ENCODE measurements at places on chromosomes 6 and 20.

DNA sequence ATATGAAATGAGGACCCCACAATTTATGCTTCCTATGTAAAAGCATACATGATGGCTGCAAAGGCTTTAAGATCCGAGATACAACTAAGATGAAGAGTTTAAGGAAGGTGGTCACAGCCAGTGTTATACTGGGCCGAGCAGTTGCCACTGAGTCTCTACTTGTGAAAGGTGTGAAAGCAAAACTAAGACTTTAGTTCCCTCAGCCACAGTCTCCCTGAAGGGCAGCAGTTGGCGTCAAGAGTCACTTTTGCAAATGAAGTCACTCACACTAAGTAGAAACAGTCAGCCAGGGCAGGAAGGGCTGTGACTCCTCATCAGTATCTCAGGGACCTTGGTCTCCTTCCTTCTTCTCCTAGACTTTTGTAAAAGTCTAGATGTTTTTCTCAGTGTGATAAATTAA, 191.6 kb upstream of the MCHR2 start:
- DNase-seq, result no peak

DNA sequence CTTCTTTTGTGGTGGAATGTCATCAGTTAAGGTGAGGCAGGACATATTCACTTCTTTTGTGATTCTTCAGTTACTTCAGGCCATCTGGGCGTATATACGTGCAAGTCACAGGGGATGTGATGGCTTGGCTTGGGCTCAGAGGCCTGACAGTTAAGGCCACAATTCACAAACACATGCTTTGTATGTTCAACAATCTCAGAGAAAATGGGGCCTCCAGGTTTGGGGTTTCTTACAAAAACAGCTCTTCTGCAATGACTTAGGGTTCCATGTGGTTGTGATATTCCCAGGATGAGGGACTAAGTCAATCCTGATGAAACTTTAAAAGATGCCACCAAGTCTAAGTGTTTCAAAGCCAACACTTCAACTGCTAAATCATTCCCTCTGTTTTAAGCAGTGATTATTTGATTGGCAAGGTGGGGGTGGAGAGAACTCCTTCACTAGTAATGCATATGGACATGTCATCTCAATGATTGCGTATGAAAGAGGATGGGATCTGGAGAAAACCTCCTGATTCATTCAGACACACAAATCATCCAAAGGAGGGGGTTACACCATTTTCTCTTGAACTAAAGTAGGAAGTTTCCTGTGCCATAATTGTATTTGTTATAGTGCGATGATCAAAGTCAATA, 41.7 kb upstream of the HEY2 start:
- DNase-seq, result no peak

DNA sequence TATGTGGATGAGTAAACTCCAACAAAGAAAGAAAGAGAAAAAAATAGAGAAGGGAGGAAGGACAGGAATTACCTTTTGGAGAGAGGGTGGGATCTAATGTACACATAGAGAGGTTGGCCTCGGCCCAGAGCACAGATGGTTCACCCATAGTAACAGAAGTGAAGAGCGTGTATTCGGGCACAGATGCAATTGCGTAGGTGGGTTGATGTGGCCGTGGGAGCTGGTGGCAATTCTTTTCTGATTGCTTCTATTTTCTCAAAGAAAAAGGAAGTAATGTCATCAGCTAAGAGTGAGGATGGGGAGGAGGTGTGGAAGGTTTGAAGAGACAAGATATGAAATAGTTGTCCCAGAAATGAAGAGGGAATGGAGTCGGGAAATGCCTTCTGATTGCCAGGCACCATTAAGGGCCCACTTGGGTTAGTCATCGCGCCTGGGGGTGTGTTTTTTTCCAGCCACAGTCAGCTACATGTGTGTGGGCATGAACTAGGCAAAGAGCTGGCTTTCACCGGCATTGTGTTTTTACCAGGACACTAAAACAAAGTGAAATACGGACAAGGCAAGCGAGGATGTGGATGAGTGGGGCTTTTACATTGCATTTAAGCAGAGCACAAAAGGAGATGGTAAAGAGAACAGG, 158.7 kb downstream of the SYNE1 start:
- no peak for DNase-seq

DNA sequence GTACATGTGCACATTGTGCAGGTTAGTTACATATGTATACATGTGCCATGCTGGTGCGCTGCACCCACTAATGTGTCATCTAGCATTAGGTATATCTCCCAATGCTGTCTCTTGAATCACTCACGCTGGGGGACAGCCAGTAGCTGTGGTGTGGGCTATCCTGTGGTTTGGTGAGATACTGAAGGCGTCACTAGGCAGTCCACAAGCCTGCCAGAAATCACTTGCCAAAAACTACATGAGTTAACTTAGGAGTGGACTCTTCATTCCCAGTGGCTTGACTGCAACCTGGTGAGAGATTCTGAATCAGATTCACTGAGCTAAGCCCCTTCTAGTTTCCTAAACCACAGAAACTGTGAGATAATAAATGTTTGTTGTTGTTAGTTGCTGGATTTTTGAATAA, 191.3 kb downstream of the TSHZ2 start:
- no peak for DNase-seq

DNA sequence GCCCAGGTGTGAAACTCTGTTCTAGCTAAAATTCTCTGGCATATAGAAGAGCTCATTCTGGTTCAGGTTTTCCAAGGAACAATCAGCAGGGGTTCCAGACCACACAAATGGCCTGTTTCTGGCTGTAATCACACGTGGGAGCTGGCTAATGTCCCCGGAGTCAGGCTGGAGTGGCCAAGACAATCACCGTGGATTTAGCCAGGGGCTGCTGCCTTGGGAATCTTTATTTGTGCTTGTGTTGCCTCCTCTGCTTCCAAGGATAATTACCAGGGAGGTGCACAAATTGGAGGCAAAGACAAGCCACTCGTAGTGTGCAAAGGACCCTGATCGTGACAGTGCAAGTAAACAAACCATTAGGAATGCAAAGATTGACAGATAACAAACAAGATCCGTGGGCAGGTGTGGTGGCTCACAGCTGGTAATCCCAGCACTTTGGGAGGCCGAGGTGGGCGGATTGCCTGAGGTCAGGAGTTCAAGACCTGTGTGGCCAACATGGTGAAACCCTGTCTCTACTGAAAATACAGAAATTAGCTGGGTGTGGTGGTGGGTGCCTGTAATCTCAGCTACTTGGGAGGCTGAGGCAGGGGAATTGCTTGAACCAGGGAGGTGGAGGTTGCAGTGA, 77.3 kb downstream of the KCNB1 start:
- DNase-seq, result no peak

DNA sequence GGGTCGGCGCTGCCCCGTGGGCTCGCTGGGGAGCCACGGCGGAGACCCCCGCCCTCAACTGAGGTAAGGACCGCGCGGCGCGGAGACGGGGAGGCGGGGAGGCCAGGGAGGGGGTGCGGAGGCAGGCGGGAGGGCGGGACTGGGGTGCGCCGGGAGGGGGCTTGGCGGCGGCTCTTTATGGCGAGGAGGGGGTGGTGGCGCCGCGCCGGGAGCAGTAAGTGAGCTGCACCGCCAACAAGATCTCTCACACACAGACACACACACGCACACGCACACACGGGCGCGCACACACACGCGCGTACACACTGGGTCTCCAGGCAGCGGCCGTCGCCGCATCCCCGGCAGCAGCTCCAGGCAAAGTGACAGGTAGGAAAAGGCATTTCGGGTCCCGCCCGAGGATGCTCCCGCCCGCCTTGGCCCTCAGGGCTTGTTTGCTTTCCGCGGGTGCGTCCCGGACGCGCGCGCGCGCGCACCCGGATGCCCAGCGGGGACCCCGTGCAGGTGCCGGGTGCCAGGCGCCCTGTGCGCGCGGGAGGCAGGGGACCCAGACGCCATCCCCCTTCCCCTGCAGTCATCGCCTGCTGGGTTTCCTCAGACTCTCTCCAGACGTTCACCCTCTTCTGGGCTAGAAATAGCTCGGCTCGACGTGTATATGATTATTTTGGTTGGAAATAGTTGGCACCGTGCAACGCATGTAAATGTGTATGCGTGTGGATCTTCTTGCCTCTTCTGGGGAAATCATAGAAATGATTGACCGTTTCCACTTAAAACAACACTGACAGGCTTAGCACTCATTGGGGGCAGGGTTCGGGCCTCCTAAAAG, at the start of gene PLCB4:
PLCB4 (plus strand) TSS at position 247 of the 823 bp plus-strand sequence. CDS start 238,728 bp downstream, outside the sequence.
- no peak for DNase-seq

DNA sequence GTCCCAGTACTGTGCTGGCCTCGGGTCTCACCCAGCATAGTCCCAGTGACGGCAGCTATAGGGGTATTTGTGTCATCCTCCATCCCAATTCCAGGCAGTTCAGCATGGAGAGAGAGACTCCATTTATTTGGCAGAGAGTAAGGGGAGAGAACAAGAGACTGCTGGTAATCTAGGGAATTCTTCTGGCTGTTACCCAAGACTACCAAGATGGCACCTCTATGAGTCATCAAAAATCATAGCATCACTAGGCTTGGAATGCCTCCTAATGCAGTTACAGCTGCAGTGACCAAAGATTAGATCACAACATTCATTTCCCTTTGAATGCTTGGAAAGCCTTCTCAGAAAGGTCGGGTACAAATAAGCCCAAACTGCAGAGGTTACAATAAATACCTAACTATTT, 660.4 kb upstream of the FLRT3 start:
- no peak for DNase-seq

- DNase-seq, result no peak
Measured at GRCh38 chr6:153959276-153959675, 79.8 kb upstream of the OPRM1 start.

GRCh38 chr6:160881148-160881808, 110.3 kb upstream of the MAP3K4 start:
- DNase-seq, result no peak

- no peak for DNase-seq
Measured at GRCh38 chr6:39929039-39929732, 5.1 kb downstream of the MOCS1 start.

GRCh38 chr6:46590765-46591164, 61.9 kb downstream of the CYP39A1 start:
- DNase-seq, result no peak

DNA sequence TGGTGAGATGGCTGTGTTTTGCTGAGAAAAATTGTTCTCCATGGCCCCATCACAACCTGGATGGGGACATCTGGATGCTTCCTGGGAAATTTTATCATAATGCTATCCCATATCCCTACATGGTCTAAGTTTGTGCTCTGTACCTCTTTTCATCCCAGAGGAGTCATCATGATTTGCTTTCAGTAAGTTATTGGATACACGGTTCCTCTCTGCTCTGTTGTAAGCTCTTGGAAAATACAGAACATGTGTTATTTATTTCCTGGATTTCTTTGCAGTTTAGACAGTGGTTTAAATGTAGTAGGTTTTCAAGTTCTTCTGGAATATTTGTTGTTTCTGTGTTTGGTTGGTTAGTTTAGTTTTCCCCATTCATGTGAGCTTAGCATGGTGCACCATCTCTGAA, 129.2 kb upstream of the ECI2 start:
- no peak for DNase-seq

- peak; percentile 48 for DNase-seq
Measured at GRCh38 chr20:8305449-8305978, 173.4 kb downstream of the PLCB1 start.

- no peak for DNase-seq
Measured at GRCh38 chr20:21693322-21693721, 12.1 kb upstream of the PAX1 start.

GRCh38 chr20:39897781-39898466, 791.1 kb downstream of the MAFB start:
- DNase-seq, result no peak

DNA sequence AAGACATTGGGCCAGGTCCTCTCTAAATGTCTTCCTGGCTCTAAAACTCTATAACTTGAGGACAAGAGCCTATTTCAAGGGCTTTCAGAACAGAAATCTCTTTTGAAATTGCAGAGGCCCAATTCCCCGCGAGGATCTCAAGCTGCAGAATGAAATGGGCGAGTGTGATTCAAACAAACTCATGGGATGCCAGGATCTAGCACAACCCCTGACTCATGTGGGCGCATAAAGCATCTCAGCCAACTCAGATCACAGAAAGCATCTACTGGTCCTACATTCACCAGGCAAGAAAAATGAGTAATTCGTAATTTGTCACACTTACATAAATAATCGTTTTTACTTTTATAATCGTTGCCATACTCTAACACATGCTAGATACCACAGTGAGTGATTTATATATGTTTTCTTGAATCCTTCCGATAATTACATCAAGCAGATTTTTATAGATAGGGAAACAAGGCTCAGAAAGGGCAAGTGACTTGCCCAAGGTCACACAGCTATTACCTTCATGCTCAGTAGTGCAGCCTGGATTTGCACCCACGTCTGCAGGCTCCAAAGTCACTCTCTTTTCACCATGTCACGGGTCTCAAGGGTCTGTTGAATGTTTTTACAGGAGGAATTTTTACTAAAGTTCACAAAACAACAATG, 26.2 kb downstream of the FOXF2 start:
- DNase-seq, result no peak

DNA sequence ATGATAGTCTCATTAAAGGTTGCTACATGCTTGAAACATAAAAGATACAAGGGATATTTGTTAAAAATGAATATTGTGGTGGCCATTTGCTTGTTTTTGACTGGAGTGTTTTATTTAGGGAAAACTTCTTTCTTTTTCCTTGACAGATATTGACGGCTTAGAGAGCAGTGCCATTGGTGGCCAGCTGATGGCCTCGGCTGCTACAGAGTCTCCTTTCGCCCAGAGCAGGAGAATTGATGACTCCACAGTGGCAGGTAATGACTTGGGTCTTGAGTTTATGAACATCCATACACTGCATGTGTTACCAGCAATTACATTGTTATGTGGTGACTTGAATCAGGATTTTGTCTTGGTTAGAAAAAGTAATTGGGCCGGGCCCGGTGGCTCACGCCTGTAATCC, 67.5 kb upstream of the PBOV1 start:
- no peak for DNase-seq

- no peak for DNase-seq
Measured at GRCh38 chr6:150290429-150290828, 78.4 kb upstream of the IYD start.
